ENCODE measurements at places on chromosomes 12 and 14.

DNA sequence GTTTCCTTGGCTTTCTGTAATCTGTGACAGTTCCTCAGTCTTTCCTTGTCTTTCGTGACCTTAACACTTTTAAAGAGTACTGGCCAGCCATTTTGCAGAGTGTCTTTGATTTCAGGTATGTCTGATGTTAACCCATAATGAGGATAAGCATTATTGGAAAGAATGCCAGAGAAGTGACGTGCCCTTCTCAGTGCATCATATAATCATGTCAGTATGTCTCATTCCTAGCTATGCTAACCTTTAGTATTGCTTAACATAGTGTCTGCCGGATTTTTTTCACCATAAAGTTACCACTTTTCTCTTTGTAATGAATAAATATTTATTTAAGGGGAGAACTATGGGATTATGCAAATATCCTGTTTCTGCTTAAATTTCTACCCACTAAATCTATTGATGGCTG, 28.5 kb downstream of the RERG start:
- no peak for DNase-seq

DNA sequence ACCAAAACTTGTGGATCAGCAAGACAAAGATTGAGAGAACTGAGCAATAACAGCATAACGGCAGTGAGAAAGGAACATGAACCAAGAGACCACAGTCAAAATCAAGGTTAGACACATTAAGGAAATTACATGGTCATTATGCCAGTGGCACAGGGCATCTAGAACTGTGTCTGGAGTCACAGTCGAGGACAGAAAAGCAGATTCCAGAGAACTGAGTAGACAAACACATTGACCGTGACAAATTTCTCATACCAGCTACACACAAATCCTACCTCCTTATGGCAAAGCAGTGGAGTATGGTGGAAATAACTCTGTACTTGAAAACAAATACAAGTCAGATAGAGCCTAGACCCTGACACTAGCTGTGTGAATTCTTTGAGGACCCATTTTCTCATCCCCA, 367.3 kb downstream of the DUSP6 start:
- DNase-seq = no peak

DNA sequence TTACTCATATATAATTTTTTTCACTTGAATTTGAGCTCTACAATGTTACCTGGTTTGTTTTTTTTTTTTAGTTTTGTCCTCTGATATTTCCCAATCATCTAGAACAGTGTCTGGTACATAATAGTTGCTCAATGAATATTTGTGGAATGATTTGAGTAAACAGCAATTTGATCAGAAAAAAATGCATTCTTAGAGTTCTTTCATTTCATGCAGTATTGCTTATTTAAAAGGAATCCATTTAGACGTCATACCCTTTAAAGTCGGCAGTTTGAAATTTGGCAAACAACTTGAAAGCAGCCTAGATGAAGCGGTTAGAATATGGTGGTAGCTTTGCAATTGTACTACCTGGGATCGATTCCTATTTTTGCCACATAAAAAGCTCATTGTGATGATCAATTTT, 140.0 kb downstream of the PDE3A start:
- DNase-seq = no peak

GRCh38 chr12:104870797-104871196, 87.3 kb downstream of the SLC41A2 start:
- peak; percentile 27 for DNase-seq

- no peak for DNase-seq
Observed at GRCh38 chr14:39467889-39468524, 35.8 kb upstream of the FBXO33 start.

DNA sequence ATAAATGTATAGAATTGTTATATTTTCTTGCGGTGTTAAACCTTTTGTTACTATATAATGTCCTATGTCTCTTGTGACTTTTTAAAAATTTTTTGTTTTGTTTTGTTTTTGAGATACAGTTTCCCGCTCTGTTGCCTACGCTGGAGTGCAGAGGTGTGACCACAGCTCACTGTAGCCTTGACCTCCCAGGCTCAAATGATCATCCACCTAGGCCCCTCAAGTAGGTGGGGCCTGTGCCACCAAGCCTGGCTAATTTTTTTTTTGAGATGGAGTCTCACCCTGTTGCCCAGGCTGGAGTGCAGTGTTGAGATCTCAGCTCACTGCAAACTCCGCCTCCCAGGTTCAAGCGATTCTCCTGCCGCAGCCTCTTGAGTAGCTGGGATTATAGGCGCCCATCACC, 26.5 kb upstream of the RCOR1 start:
- no peak for DNase-seq

DNA sequence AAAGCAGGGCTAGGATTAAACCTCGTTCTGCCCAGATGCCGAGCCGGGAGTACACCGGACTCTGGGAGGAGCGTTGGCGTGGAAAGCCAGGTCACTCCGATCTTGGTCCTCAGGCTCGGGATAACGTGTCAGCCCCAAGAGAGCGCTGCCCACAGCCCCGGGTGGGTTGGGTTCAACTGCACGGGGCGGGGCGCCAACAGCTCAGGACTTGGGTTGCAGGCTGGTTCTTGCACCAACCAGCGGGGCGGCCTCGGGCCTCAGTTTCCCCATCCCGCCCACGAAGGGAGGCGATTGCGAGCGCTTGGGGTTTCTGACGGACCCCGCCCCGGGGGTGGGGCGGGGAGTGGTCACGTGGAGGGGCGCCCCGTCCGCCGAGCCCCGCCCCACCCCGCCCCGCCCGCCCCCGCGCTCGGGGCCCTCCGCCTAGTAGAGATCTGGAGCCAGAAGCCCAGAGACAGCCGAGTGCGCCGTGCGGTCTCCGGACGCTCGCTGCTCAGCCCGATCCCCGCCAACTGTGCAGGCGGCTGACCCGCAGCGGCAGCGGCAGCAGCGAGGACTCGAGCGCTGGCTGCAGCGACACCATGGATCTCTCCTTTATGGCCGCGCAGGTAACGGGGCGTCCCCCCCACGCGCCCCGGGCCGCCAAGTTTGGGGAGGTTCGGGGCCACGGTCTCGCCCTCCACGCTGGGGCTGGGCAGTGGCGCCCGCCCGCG, at the start of gene C14orf132:
C14orf132 (plus strand) TSS at position 443 of the 713 bp plus-strand sequence; CDS start at position 582, 139 bp downstream.
- peak; percentile 72 for DNase-seq

- no peak for DNase-seq
Observed at GRCh38 chr12:57836442-57837375, 9.8 kb downstream of the CTDSP2 start.

DNA sequence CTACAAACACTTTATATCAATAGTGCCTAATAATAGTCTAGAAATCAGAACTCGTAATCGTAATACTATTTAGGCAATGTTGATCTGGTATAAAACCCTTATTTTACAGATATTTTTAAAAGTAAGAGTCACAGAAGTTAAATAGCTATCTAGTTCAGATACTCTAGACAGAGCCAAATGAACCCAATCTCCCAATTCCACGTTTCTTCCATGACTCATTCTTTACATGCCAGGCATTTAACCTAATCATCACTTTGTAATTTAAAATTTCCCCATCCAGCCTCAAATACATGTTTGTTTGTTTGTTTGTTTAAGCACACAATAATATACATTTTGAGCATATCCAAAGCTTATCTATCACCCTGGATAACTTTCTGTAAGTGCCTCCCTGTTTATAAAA, 36.4 kb upstream of the GARIN6 start:
- DNase-seq = no peak

- DNase-seq = no peak
Observed at GRCh38 chr14:89720741-89721729, 233.5 kb downstream of the EFCAB11 start.

GRCh38 chr12:95182868-95183415, 34.3 kb downstream of the FGD6 start:
- DNase-seq = no peak

DNA sequence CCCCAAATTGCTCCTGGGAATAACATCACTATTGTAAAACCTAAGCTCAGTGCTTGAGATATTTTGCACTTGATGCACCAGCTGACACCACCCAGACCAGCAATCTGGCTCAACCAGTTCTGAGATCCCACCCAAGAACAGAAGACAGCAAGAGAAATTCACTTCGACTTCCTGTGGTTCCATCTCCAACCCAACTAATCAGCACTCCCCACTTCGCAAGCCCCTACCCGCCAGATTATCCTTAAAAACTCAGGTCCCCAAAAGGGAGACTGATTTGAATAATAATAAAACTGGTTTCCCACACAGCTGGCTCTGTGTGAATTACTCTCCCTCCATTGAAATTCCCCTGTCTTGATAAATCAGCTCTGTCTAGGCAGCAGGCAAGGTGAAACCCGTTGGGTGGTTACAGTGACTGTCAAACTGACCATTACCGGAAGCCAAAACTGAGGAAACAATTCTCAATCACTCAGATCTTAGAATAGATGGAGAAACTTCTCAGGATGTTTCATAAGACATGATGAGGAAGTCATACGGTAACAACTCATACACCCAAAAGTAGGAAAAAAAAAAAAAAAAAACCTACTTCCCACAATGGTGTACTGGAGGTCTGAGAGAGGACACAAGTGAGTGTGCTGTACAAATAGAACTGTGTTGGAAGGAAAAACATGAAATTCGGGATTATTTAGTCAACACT, 92.4 kb downstream of the TMTC1 start:
- no peak for DNase-seq

DNA sequence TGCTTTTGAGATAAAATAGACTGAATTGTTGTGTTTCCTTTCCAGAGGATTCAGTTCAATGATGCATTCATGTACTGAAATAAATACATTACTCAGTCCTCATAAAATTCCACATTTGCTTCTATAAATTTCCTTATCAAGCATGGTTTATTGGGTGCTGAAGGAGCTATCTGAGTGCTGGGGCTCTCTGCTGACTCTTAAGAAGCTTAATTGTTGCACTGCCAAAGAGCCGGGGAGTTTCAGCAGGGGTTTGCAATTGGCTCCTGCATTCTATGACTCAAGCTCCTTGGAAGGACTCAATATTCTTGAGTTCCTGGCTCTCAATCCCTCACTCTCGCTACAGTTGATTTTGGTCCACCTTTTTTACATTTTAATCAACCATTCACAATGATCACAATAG, 69.8 kb upstream of the PYGL start:
- no peak for DNase-seq

DNA sequence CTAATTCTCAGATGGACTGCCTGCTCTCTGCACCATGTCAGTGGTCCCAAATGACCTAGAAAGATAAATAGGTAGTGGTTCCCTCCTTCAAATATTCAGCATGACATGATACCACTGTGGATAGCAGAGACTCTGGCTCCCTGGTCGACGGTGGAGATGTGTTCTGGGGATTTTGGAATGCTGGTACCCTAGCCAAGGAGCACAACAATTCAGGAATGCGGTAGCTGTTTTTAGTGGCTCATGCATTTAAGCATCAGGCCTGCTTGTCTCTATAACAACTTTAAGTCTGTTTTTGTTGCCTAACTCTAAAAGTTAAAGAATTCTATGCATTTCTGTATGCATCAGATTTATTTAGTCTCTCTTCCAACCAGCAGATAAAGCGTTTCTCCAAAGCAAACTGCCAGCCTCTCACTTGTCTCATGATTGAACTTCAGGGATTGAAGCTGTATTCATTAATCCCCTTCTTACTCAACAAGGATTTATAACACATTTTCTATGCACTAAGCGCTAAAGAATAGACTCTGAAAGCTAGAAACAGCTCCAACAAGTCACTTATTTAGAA, 164.9 kb upstream of the BMP4 start:
- no peak for DNase-seq

GRCh38 chr12:106739815-106740530, 34.5 kb upstream of the RIC8B start:
- no peak for DNase-seq

GRCh38 chr14:54226103-54226502, 170.7 kb upstream of the CDKN3 start:
- no peak for DNase-seq

DNA sequence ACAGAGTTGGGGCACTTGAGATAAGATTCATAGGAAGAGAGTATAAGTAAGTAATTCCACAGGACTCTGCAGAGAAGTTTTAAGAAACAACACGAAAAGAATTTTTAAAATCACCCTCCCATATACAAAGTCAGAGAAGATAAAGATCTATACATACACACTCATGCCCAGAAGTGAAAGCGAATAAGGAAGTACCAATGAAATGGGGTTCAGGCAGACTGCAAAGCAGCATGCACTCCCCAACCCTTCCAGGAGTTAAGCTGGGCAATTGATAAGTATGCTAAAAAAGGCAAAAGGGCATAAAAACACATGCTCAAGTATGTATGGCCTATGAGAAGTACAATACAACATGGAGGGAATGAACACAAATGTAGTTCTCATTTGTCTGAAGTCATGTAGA, 246.2 kb upstream of the GRIP1 start:
- DNase-seq = no peak

DNA sequence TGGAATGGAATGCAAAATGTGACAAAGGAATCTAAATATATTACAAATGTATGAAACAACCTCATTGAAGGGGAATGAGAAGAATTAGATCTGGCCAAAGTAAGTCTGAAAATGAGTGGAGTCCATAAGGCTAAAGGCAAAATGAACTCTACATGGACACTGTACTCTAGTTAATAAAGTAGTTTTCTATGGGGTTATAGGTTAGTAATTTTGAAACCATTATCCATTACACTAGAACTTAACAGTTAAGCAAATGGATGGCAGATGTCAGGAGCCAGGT, 222.1 kb downstream of the NUAK1 start:
- no peak for DNase-seq

DNA sequence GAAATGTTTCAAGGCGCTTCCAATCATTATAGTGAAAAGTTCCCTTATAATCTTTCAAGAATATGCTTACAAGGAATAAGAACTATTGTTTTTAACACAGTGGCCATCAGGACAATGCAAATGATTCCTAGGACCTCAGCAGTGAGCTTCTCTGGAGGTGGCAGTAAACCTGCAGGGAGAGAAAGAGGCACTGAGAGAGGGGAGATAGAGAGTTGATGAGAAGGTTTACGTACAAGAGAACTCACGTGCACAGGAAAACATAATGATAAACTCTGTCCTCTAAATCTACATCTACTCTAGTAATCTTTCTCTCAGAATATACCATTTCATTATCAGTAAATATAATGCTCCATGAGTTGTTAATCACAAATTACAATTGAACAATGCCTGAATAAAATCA, 715 bp downstream of the KLRC4 start:
- DNase-seq = no peak

- no peak for DNase-seq
Observed at GRCh38 chr12:97164936-97165335, 257.9 kb downstream of the NEDD1 start.

DNA sequence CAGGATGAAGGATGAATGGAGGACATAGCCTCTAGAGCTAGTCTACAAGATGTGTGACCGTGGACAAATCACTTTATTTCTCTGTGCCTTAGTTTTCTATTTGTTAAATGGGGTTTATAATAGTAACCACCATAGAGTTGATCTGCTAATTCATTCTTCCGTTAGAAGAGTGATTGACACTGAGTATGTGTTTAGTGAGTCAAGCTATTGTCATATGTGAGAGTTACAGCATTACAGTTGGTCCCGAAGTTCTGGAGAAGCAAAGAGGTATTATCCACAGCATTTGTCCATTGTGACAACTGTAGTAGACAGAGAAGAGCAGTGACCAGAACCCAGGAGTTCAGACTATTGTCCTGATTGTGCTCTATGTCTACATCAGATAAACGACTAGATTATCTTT, 14.1 kb downstream of the FAR2 start:
- DNase-seq = no peak
